ENCODE measurements at places on chromosomes 11 and 22.

DNA sequence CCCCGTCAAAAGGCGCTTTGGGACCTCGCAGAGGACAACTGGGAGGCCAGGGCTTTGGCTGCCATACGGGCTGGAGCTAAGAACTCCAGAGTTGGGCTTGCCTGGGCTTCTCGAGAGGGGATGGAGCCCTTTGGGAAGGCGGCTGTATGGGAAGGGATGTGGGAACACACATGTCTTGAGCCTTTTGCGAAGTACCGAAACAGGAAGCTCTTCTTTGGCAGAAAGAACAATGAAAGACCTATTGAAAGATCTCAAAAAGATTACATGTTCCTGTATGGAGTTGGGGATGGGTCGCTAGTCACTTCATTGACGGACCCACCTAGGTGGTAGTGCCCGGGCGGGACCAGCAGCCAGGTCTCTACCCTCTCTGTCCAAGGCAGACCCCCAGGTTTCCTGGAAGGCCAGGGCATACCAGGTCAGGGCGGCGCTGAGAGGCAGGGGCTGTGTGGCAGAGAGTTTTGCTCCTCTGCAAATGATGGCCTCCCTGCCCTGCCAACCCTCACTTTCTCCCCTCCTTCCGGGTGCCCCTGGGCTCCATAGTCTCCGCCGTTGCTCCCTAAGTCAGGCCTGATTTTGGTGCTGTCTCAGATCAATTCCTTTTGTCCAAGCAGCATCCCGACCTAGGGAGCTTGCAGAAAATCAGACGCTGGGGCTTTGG lies 1.0 kb downstream of the ST14 start:
- no peak for DNase-seq

- DNase-seq, result peak; percentile 93
These were observed 13.5 kb upstream of the SORL1-AS1 start for GRCh38 chr11:121466063-121466794.

GRCh38 chr22:44249376-44250147 lies 63.2 kb downstream of the SHISAL1 start:
- no peak for DNase-seq

- DNase-seq, result no peak
These were observed 20.8 kb upstream of the TRAF6 start for GRCh38 chr11:36530840-36531239.

Measured in kidney (tissue), 22 donors.